Activated T-cell treated with anti-CD3 and anti-CD28 coated beads, Interleukin-2, amount 50 U/mL, for 72 hours (primary cell): ENCODE measurements at places on chromosomes 1 and 21. TPM values are rescaled to one million over a fixed set of nuclear protein-coding genes. Genes with fewer than 3 reads are reported as not detected.

KRTAP10-12 gene
- not detected for total RNA-seq

DNA sequence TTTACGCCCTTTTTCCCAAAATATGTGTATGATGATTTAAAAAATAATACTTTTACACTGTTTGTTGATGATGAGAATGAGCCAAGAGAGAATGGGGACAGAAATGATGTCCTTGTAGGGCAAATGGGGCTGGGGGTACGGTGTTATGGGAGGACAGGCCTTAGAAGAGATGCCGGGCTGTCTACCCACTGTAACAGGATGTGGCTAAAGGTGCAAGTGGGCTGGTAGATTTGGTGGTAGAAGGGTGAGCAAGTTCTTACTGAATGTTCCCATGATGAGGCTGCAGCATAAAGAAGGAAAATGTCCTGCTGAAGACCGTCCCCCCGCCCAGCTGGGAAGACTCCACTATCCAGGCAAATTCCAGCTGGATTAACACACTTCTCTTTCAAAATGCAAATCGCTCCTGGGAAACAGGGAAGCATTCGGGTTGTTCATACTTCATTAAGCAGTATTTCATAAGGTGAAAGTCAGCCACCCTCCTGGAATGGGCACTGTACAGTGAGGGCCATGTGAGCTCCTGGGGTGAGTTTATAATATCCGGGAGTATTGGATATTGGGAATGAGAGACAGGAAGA, 14.0 kb downstream of the GPA33 start:
- DNase-seq = no peak

GRCh38 chr1:204045430-204045829, 27.5 kb upstream of the SOX13 start:
- no peak for DNase-seq

DNA sequence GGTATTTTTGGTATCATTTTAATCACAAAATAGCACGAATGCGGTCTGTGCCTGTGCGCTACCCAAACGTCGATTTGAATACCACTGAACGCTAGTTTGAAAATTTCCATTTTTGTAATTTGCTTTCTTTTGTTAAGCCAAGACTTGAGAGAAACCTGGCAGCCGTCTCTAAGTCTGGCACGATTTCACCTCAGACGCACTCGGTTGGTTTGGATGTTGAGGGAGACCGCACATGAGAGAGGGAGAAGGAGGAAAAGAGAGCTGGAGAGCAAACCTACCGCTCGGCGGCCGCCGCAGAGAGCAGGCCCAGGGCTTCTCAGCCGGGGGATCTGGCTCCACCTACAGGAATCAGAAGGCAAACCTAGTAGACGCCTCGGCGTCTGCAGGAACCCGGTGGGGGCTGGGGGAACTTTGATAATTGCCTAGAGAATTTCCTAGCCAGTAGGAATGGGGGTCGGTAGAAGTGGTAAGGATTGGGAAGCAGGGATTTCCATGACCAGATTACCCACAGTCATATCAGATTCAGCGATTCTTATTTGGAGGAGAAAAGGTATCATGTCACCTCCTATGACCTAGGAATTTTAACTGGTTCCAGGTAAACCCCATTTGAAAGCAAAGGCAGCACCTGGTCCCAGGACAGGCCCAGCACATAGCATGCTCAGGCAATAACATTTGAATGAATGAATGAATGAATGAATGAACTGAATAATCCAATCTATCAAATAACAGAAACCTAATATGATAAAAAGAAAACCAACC, 83.2 kb downstream of the TM2D1 start:
- peak; percentile 65 for DNase-seq

- no peak for DNase-seq
Measured at GRCh38 chr1:53592985-53593757, 134.0 kb downstream of the DMRTB1 start.

GRCh38 chr1:239178961-239179360, 207.4 kb upstream of the CHRM3 start:
- no peak for DNase-seq

- DNase-seq = no peak
Measured at GRCh38 chr1:222786121-222786520, 28.7 kb upstream of the DISP1 start.
